ENCODE measurements at places on chromosomes 1 and 21.

DNA sequence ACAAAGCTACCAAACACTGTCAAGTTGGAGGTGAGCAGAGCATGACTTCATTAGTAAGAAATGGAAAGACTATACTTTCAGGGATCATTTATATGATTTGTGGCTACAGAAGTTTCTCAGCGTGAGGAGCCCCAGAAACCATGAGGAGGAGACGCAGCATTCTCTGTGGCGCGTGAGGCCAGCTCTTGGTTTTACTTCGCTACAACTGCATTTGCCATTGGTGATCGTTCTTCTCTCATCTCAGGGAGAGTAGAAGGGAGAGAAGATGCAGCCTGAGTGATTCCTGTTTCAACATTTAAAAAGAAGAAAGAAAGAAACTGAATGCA is 94.5 kb upstream of the ATP1A1 start:
- no peak for DNase-seq

DNA sequence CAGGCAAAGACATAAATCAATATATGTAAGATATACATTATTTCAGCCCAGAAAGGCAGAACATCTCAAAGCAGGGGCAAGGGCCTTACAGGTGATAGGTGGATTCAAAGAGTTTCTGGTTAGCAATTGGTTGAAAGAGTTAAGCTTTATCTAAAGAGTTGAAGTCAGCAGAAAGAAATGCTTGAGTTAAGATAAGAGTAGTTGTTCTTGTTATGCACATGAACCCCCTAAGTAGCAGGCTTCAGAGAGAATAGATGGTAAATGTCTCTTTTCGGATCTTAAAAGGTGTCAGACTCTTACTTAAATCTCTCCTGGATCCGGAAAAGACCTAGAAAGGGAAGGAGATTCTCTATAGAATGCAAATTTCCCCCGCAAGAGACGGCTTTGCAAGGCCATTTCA is 8.3 kb upstream of the ZBTB40 start:
- no peak for DNase-seq

GRCh38 chr1:244759158-244759557 is 76.3 kb upstream of the COX20 start:
- no peak for DNase-seq

DNA sequence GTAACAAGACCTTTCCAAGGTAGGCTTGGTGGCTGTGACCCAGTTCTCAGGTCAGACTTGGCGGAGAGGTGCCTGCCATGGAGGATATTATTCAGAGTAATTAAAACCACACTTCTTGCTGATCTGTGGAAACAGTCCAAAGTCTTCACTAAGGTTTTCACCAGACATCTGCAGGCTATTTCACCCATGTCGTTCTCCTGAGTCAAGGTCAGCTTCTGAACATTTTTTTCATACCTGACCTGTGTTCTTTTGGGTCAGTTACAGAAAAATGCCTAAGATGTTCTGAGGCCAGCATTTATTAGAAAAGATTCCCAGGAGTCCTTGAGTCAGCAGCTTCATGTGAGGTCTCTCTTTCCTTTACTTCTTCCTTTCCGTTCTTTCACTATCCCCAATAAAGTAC is 54.9 kb downstream of the RGL1 start:
- DNase-seq = no peak

DNA sequence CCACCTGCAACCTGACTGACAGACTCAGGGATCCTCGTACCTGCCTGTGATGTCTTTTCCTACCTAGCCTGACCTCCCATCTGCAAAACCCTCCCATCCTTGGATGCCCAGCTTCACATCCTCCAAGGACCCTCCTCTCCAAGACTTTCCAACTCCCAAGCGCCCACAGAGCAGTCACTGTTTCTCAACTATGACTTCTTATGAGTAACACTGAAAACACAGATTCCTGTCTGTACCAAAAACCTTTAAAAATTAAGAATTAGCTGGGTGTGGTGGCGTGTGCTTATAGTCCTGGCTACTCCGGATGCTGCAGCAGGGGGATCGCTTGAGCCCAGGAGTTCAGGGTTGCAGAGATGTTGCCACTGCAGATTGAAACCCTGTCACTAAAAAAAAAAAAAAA is 181.9 kb downstream of the PSMG1 start:
- DNase-seq = no peak

DNA sequence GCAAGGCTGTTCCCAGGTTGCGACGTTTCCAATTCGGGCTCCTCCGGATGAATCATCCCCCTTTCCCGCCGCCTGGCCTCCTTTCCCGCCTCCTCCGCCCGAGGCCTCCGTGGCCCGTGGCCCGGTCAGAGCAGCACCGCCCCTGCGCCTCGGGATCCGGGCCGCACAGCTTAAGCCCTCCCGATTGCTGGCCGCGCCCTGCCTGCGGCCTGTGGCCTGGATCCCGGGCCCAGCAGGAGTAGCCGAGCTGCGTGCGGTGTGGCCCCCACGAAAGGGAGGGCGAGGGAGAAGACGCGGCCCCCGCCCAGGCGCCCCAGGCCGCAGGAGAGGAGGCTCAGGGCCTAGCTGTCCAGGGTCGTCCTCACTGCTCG is 1.0 kb downstream of the TMEM200B start:
- DNase-seq = no peak

GRCh38 chr1:112325504-112325903 is 70.5 kb upstream of the CTTNBP2NL start:
- DNase-seq = no peak

- peak; percentile 16 for DNase-seq
Observed at GRCh38 chr1:81549588-81550127, 251.1 kb upstream of the ADGRL2 start.

GRCh38 chr1:43973981-43974442 is 748 bp upstream of the ATP6V0B start:
- no peak for DNase-seq

- DNase-seq = peak; percentile 7
Observed at GRCh38 chr1:62436039-62436465, 797 bp upstream of the USP1 start.

Data from HFF-Myc (cell line).